ENCODE measurements at places on chromosomes 4 and X.

GRCh38 chrX:12595720-12596119 is 195.5 kb upstream of the PRPS2 start:
- DNase-seq, result no peak

DNA sequence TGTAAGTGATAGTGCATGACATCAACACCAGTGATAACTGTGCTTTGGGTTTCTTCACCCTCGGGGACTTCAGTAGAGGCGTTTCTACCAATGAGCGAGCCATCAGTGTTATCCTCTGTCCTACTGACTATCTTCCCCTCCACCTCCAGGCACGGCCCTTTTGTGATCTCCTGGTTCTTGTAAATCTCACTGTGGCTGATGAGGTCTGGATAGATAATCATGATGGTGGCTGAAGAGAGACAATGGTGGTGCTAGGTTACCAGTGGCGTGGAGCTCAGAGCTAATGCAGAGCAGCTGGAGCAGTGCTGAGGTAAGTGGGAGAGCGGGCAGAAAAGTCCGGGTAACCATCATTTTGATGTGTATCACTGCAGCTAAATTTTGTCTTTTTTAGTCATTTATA is 816.6 kb downstream of the GLUD2 start:
- DNase-seq, result no peak

DNA sequence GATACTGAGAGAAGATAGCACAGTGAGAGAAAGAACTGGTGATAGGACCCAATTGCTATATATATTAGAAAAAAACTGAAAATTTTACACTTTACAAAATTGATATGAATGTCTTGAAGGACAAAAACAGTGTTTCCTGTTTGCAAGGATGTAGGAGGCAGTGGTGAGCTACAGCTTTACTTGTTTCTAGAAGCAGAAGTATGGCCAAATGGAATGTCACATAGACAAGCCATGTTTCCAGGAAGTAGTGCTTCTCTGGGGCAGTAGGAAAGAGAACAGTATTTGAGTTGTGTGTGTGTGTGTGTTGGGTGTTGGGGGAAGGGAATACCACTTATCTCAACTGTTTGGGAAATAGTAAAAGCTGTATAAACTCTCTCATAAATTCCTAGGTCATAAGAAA is 60.9 kb upstream of the IBSP start:
- DNase-seq, result no peak

DNA sequence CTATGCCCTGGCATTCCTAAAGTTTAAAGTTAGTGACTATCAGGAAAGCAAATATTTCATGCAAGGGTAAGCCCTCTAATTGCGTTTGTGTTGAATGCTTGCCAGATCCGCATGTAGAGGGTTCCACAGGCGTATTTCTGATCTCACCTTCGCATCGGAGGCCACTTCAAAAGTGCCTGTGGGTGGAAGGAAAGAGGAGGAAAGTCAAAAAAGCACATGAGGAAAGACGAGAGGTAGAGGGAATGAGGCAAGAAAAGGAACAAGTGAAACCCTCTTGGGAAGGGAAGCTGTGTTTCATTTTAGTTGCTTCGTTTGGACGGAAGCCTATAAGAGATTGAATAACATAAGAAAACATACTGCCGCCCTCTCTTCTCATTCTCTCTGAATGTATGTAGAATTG is 628.8 kb downstream of the SPRY1 start:
- peak; percentile 9 for DNase-seq

- DNase-seq, result no peak
Measured at GRCh38 chr4:95159384-95159783, 389.4 kb downstream of the UNC5C start.

- DNase-seq, result no peak
Measured at GRCh38 chrX:125681507-125681906, 361.8 kb downstream of the TEX13C start.

DNA sequence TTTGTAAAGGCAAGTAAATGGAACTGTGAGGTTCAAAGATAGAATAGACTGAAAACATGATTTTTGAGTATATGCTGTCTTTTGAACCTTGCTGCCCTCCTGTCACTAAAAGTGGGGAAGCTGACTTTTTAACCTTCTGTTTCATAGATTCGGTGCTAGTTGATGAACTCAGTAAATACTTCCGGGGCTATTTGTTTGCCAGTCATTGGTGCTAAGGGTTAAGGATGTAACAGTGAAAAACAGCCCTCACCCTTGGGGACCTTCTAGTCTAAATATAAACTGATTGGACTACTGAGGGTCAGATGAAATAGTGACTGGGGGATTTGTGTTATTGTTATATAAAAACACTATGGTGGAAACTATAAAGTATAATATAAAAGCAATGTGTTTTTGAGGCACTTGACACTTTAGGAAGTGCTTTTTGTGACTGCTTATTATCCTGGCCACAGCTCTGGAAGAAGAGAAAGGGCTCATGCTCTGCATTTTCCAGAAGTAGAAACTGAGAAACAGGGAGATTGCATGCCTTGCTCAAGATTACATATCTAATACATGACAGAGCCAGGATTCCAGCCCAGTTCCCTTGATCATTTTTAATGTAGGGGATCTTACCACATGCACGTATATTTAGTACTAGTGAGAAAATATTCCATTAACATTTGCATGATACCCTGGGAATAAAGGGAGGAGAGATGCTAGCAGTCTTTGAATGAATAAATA is 3.9 kb downstream of the BST1 start:
- DNase-seq, result no peak

DNA sequence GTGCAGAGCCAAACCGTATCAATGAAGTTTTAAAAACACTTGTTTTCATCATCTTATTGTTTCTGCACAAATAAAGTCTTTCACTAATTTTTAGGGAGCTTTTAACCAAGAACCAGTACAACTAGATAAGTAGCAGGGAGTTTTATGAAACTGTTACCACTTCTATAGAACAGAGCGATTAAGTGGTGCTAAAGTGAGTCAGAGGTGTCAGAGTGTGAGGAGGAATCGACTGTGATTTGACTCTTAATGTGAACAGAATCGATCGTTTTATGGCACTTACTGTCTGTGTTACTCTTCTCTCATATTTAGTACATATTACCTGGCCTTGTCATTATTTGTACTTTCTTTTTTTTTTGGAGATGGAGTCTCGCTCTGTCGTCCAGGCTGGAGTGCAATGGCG is 43.3 kb downstream of the PDK3 start:
- no peak for DNase-seq

GRCh38 chr4:33184657-33185290 is 2464.6 kb downstream of the PCDH7 start:
- DNase-seq, result no peak

GRCh38 chrX:68307769-68308168 is 125.5 kb downstream of the OPHN1 start:
- no peak for DNase-seq

- no peak for DNase-seq
Measured at GRCh38 chr4:8356856-8357255, 83.7 kb downstream of the ACOX3 start.

- DNase-seq, result no peak
Measured at GRCh38 chr4:150619042-150619441, 37.1 kb downstream of the MAB21L2 start.
